HCT116 (cell line): ENCODE measurements at places on chromosomes 3 and 15.

GRCh38 chr15:60620708-60621107 is 141.8 kb upstream of the ICE2 start:
- DNase-seq, result no peak

GRCh38 chr3:166743481-166744134 is 636.5 kb downstream of the ZBBX start:
- DNase-seq, result no peak

- no peak for DNase-seq
Measured at GRCh38 chr3:189365609-189366564, 194.1 kb downstream of the TPRG1 start.

- no peak for DNase-seq
Measured at GRCh38 chr3:183579967-183580900, 24.7 kb upstream of the KLHL6 start.

GRCh38 chr15:39969002-39969394 is 35.1 kb downstream of the EIF2AK4 start:
- no peak for DNase-seq

DNA sequence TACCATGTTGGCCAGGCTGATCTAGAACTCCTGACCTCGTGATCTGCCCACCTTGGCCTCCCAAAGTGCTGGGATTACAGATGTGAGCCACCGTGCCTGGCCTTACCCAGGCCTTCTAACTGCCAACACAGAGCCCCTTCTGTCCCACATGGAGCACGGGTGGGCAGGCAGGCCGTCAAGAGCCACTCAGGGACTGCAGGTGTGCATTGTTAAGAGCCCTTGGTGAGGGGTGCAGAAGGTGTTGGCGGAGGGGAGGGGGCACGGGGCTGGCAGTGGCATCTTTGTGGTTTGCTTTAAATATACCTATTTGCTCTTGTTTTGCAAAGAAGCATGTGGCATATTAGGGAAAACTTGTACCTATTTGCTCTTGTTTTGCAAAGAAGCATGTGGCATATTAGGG is 37.3 kb downstream of the SMAD6 start:
- no peak for DNase-seq

DNA sequence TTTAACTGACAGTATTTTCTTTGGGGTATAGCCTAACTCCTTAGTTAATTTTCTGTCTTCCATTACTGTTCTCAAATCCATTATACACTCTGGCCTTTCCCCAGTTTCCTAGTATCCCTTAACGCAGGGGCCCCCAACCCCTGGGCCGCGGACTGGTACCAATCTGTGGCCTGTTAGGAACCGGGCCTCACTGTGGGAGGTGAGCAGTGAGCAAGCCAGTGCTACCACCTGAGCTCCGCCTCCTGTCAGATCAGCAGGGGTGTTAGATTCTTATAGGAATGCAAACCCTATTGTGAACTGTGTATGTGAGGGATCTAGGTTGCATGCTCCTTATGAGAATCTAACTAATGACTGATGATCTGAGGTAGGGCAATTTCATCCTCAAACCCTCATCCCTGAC is 75.1 kb downstream of the DOCK3 start:
- DNase-seq, result no peak

GRCh38 chr15:44068347-44068746 is 126.7 kb downstream of the FRMD5 start:
- no peak for DNase-seq
